Tracheal epithelial cell (primary cell): ENCODE measurements at places on chromosomes 7 and 10. TPM values are rescaled to one million over a fixed set of nuclear protein-coding genes. Genes with fewer than 3 reads are reported as not detected.

AMZ1 gene
- under 0.01 and 0.24 TPM in 2 replicates for total RNA-seq

TCAF2 gene
- total RNA-seq = 0.85 and 4.1 TPM in 2 replicates

IL15RA gene
- total RNA-seq = 1.3 and 2.2 TPM in 2 replicates

GSTO2 gene
- 21.7 and 41.8 TPM in 2 replicates for total RNA-seq

BTAF1 gene
- total RNA-seq = 38.1 and 39.4 TPM in 2 replicates

CCDC136 gene
- total RNA-seq = 0.24 and 0.43 TPM in 2 replicates

SPAG6 gene
- total RNA-seq = not detected in 2 replicates

ZNF853 gene
- total RNA-seq = 0.85 and 2.2 TPM in 2 replicates

GJD4 gene
- not detected in 2 replicates for total RNA-seq

EN2 gene
- not detected in 2 replicates for total RNA-seq

PTN gene
- 0.21 and 0.24 TPM in 2 replicates for total RNA-seq

ADIRF gene
- 2.4 and 72.5 TPM in 2 replicates for total RNA-seq

SCIN gene
- total RNA-seq = 0.21 and 5.3 TPM in 2 replicates

FOXP2 gene
- under 0.01 and 5.8 TPM in 2 replicates for total RNA-seq

KCNH2 gene
- 0.21 and 0.24 TPM in 2 replicates for total RNA-seq

FIS1 gene
- total RNA-seq = 174 and 207 TPM in 2 replicates

CDK14 gene
- total RNA-seq = 10.4 and 17.8 TPM in 2 replicates

BMPER gene
- under 0.01 and 0.48 TPM in 2 replicates for total RNA-seq

ITGA8 gene
- total RNA-seq = not detected in 2 replicates

PDIA4 gene
- total RNA-seq = 231 and 409 TPM in 2 replicates

TECPR1 gene
- total RNA-seq = 6.4 and 17.1 TPM in 2 replicates

NEUROD6 gene
- not detected in 2 replicates for total RNA-seq

PNLIPRP2 gene
- not detected in 2 replicates for total RNA-seq

NUTM2A gene
- 0.24 and 1.9 TPM in 2 replicates for total RNA-seq

ZNF467 gene
- 0.43 and 1.2 TPM in 2 replicates for total RNA-seq

OIT3 gene
- total RNA-seq = under 0.01 TPM in 1 of 2 replicates, not detected in the other

ERVW-1 gene
- not detected in 2 replicates for total RNA-seq
